ENCODE measurements at places on chromosomes 5 and 9.

DNA sequence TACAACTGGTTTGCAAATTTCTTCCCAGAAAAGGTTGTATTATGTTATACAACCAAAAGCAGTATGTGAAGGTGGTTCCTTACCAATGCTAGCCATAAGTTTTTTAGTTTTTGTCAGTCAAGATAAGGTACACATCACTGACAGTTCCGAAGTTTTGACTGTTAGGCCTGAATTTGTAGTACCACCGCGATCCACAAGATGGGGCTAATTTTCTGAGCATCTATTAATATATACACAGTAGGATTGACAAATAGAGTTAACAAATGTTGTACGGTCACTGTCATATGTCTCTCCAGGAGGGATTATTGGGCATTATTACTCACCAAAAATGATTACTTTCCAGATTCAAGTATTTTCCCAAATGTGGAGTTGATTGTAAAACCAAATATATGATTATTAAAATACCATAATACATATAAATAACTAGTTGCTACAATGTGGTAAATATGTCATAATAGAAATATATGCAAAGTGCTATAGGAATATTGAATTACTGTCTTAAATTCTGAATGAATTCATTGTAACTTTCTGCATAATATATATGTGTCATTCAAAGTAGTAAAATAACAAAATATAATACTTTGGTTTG is 28.4 kb upstream of the LRRC19 start:
- DNase-seq: no peak

DNA sequence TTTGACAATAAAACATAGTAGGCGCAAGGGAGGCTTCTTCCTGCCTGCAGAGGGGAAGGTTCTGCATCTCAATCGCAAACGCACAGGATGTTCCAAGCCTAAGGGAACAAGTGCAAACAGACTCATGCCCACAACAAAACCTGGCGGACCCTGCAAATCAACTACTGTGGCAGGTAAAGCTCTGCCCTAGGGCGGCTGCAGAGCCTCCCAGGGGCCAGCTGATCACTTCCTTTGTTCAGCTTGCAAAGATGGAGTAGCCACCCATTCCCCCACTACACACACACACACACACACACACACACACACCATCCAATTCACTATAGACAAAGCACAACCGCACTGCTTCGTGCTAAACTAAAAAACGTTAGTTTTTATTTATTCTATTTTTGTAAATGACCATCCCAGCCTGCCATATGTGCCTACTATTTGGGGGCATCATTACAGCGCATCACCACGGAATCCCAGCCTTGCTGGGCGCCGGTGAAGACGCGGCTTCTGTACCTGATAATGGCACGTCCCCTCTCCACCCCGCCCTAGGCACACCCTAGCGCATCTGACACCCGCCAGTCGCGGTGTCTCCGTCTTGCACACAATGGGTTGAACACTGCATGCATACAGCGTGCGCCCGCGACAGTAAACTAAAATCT is 57.6 kb downstream of the DPYSL3 start:
- no peak for DNase-seq

DNA sequence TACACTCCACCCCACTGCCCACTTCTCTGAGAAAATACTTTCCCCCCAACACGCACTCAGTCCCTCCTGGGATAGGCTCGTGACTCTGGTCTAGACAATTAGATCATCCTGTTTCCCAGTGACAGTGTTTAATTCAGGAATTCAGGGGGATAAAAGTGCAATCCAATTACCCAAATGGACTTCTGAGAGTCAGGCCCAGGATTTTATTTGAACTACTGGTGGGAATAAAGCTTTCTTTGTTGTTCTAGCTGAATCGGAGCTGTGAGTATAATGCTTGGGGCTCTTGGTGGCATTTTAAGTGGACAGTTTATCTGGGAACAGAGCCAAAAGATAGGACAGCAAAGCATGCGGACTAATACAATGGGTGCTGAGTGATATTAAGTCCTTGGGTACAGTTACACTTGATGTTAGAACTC is 683.3 kb downstream of the MAT2B start:
- DNase-seq: no peak

- no peak for DNase-seq
Measured at GRCh38 chr9:132798817-132799790, 79.0 kb downstream of the AK8 start.

- DNase-seq: no peak
Measured at GRCh38 chr9:35669331-35670145, 4.2 kb upstream of the CA9 start.

- no peak for DNase-seq
Measured at GRCh38 chr5:107456281-107456715, 214.4 kb downstream of the EFNA5 start.
